ENCODE measurements at places on chromosomes 7 and 10.

GRCh38 chr7:53326634-53327033, 291.2 kb downstream of the POM121L12 start:
- no peak for DNase-seq

GRCh38 chr7:41974870-41975557, 262.0 kb downstream of the GLI3 start:
- DNase-seq, result no peak

GRCh38 chr10:123651421-123652047, 14.6 kb upstream of the GPR26 start:
- no peak for DNase-seq

DNA sequence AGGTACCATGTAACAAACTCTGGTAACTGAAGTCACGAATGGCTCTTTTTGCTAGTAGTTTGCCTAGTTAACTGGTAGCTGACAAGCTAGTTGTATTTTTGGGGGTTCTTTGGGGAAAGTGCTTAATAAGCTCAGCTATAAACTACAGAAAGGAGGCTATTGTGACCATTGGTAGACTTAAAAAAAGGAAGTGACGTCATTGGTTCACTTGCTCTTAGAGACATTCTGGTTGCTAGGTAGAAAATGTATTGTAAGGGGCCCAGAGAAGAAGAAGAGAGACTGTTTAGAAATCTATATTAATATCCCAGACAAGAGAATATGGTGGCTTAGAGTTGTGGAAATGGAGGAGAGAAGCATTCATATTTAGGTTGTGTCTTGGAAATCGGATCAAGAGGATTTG, 103.0 kb downstream of the NXPH1 start:
- DNase-seq, result no peak

- no peak for DNase-seq
Observed at GRCh38 chr7:78412216-78412858, 613.8 kb downstream of the PHTF2 start.

DNA sequence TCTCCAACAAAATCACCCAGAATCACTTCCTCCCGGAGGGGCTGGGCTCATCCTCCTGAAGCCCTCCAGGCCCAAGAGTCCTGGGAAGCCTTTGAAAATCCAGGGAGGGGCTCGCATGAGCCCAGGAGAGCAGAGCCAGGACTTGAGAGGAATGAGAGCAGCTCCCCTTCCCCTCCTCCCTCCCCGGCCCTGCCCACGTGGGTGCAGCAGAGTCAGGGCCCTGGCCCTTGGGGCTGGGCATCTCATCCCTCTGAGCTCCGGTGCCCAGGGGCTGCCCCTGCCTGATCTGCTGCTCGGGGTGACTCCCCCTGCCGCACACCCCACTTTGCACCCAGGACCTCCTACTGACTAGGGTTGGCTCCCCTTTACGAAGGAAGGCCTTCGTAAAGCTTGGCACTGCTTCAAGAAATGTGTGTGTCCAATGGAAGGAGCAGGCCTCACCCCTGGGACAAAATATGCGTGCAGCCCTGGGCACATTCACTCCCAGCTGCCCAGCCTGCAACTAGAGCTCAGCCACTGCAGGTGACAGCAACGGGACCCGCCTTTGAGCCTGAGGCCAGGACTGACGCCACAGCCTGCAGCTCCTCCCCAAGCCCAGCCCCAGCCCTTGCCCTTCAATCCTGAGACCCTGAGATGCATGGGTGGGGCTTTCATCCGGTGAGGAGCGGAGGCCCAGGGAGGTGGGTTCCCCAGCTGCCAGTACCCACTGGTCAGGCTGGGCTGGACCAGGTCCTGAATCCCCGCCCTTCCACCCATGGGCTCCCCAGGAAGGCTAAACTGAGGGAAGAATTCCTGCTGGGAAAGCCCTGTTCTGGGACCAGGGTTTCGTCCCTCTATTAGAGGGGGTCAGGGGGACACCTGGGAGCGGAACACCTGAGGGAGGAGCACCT, 21.8 kb downstream of the PWWP2B start:
- DNase-seq, result no peak
